ENCODE measurements at places on chromosomes 2 and 18.

DNA sequence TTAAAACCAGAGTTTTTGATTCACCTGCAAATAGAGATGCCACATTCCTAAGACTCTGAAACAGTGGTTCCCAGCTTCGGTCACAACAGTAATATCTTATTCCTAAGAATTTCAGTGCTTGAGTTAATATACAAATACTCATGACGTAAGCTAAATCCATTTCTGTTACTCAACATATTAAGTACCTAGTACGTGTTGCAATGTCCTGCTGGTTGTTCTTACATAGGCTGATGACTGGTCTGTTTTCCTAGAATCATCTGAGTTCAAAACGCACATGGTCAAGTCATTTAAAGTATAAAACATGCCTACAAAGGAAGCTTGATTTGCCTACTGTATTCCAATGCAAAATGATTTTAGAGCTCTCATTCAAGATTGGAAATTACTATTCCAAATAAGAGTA lies 7.2 kb downstream of the NCL start:
- no peak for DNase-seq

DNA sequence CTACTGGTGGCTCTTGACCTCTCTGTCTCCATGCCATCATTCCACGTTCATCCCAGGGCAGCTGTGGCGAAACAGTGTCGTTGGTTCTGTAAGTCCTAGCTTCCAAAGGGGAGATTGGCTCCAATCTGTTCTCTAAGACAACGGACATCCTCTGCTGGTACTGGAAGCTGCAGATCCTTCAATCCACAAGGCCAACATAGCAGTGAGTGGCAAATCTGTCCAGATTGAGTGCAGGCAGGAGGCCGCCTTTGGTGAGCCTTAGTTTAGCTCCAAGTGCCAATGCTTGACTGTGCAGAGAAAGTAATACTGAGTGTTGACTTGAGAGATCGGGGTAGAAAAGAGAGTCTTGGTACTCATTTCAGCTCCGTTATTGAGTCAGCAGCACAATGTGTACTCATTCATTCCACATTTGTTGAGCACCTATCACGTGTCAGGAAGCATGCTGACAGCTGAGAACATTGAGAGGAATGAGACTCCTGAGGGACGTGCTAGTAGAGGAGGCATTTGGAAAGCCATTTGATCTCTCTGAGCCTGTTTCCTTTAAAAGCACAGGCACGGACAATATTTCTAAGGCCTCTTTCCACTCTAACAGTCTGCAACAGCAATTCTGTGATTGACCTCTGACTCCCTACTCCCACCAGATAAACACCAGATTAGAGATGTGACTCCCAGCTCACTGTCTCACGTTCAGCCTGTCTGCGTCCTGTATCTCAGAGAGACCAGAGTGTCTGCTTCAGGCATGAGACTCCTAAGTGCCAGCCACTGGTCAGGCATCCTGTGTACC lies 306.0 kb downstream of the CLIP4 start:
- DNase-seq: no peak

- no peak for DNase-seq
These were observed 115.7 kb downstream of the VIT start for GRCh38 chr2:36812196-36812595.

GRCh38 chr2:219331560-219332213 lies 857 bp downstream of the RESP18 start:
- no peak for DNase-seq

GRCh38 chr18:8890957-8891464 lies 185.7 kb downstream of the MTCL1 start:
- DNase-seq: no peak

- no peak for DNase-seq
These were observed 21.6 kb upstream of the SULT1C2 start for GRCh38 chr2:108267101-108267500.

DNA sequence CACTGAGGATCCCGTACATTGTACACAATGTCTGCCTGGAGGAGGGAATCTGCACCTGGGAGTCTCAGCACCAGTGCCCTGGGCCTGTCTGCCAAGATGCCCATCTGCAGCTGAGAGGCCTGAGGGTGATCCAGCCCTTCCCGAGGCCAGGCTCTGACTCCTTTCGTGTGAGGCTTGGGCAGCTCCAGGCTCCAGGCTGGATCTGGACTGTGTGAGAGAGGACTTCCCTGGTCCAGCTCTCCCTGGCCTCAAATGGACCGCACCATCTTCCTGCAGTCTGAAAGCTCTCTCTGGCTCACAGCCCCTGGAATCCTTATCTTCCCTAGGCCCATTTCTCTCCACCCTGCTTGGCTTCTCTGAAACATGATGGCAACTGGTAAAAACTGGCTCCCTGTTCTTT lies 324.6 kb downstream of the DYSF start:
- no peak for DNase-seq
